IMR-90 (cell line): ENCODE measurements at places on chromosomes 5 and 9. TPM values are rescaled to one million over a fixed set of nuclear protein-coding genes. Genes with fewer than 3 reads are reported as not detected.

MYO10 gene
- 93.0 and 115 TPM in 2 replicates for total RNA-seq

GRCh38 chr5:173984218-173984617 lies 4.8 kb upstream of the C5orf47 start:
- peak; percentile 28 for DNase-seq
- no peak overlapping the region for H3K27ac ChIP-seq
- no peaks in the 10 kb centered on the region for H3K4me1 ChIP-seq
- no peaks in the 10 kb centered on the region for H3K36me3 ChIP-seq

- H3K36me3 ChIP-seq, result no peaks in the 10 kb centered on the region
- H3K4me3 ChIP-seq, result no peak overlapping the region
- no peak overlapping the region for H3K27ac ChIP-seq
- H3K4me1 ChIP-seq, result no peaks in the 10 kb centered on the region
These were observed 294.8 kb downstream of the ASTN2 start for GRCh38 chr9:117120061-117120460.

DNA sequence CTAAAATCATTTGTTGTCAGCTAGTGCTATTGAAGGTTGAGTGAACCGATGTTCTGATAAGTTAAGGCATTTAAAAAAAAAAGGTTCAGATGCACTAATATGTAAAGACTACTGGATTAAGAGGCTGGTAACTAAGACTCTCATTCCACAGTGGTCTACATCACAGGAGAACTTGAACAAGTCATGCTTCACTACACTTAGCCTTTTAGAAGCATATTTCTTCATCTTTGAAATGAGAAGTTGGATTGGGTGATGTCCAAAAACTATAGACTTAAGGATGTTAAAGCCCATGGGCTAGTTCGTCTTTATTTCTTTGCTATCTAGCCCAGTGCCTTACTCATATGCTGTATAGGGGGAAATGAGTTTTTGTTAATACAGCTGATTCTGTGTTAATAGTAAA lies 107.2 kb downstream of the NDUFS4 start:
- H3K4me3 ChIP-seq, result no peak overlapping the region
- no peaks in the 10 kb centered on the region for H3K27me3 ChIP-seq
- no peaks in the 10 kb centered on the region for H3K36me3 ChIP-seq
- H3K27ac ChIP-seq, result no peak overlapping the region
- H3K4me1 ChIP-seq, result no peaks in the 10 kb centered on the region

GMCL2 gene
- total RNA-seq, result not detected in 2 replicates

FSTL4 gene
- 0.18 TPM in 1 of 2 replicates, not detected in the other for total RNA-seq

- peaks cover 4% of the 10 kb centered on the region; the same call in 1 of the 2 replicates for H3K4me1 ChIP-seq
- H3K4me3 ChIP-seq, result no peak overlapping the region
- no peaks in the 10 kb centered on the region for H3K36me3 ChIP-seq
- H3K27me3 ChIP-seq, result no peaks in the 10 kb centered on the region
- H3K27ac ChIP-seq, result no peak overlapping the region
- DNase-seq, result no peak
These were observed 250.1 kb downstream of the GAS1 start for GRCh38 chr9:86697213-86697612.

DNA sequence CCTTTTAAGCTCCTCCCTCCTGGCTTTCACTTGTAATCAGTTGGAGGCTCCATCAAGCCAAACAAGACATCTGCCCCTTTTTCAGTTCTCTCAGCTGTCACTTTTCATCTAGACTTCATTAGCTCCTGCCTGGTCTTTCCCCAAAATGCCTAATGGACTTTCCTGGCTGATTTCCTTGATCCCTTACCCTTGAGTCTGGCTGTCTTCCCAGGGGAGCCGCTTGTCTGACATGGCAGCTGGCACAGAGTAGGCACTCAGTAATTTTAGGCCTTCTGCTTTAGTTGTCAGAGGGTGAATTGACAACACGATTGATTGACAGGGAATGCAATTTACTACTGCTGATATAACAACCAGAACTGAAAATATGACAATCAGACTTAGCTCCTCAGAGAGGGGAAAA lies 2.1 kb downstream of the C9orf153 start:
- no peaks in the 10 kb centered on the region for H3K4me1 ChIP-seq
- no peaks in the 10 kb centered on the region for H3K27me3 ChIP-seq
- no peak overlapping the region for H3K4me3 ChIP-seq
- H3K36me3 ChIP-seq, result peaks cover 2% of the 10 kb centered on the region

HTR1A gene
- not detected in 2 replicates for total RNA-seq

DNA sequence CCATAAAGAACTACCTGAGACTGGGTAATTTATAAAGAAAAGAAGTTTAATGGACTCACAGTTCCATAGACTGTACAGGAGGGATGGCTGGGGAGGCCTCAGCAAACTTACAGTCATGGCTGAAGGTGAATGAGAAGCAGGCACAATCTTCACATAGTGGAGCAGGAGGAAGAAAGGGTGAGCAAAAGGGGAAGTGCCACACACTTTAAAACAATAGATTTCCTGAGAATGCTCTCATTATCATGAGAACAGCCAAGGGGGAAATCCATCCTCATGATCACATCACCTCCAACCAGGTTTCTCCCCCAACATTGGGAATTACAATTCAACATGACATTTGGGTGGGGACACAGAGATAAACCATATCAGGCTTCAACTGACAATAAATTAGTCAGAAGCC lies 664.9 kb downstream of the TAF11L14 start:
- H3K27me3 ChIP-seq, result no peaks in the 10 kb centered on the region
- no peak overlapping the region for H3K27ac ChIP-seq
- H3K4me1 ChIP-seq, result no peaks in the 10 kb centered on the region
- no peaks in the 10 kb centered on the region for H3K36me3 ChIP-seq

- no peak overlapping the region for H3K27ac ChIP-seq
- no peak for DNase-seq
- no peaks in the 10 kb centered on the region for H3K36me3 ChIP-seq
- H3K4me3 ChIP-seq, result no peak overlapping the region
- no peaks in the 10 kb centered on the region for H3K4me1 ChIP-seq
These were observed 49.0 kb upstream of the LMX1B start for GRCh38 chr9:126564716-126565115.

- no peaks in the 10 kb centered on the region for H3K4me1 ChIP-seq
- H3K4me3 ChIP-seq, result no peak overlapping the region
- no peak overlapping the region for H3K27ac ChIP-seq
These were observed 97.9 kb downstream of the SV2C start for GRCh38 chr5:76180814-76181805.

- DNase-seq, result no peak
- H3K27ac ChIP-seq, result no peak overlapping the region
- H3K27me3 ChIP-seq, result no peaks in the 10 kb centered on the region; the same call in 1 of the 2 replicates
- H3K4me1 ChIP-seq, result 0 out of 2 replicates have a peak, but pooled peaks cover 1% of the 10 kb centered on the region
These were observed 118.6 kb downstream of the BASP1 start for GRCh38 chr5:17336054-17336453.

DNA sequence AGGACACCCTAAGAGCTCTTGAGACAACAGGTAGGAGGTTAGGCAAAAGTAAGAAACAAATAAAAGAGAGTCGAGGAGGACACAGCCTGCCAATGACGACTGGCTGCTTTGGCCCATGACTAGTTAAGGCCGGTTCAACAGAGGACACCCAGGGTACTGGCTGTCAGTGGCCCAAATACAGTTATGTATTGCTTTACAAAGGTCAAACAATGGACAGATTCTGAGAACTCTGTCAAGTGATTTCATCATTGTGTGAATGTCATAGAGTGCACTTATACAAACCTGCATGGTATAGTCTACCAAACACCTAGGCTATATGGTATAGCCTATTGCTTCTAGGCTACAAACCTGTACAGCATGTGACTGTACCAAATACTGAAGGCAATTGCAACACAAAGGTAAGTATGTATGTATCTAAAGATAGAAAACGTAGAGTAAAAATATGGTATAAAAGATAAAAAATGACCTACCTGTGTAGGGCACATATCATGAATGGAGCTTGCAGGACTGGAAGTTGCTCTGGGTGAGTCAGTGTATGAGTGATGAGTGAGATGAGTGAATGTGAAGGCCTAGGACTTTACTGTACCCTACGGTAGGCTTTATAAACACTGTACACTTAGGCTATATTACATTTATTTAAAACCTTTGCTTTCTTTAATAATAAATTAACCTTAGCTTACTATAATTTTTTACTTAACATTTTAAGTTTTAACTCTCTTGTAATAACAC lies 6.5 kb upstream of the FAM81B start:
- no peak overlapping the region for H3K27ac ChIP-seq
- H3K27me3 ChIP-seq, result no peaks in the 10 kb centered on the region; the same call in 1 of the 2 replicates
- H3K4me1 ChIP-seq, result no peaks in the 10 kb centered on the region
- no peak for DNase-seq

DNA sequence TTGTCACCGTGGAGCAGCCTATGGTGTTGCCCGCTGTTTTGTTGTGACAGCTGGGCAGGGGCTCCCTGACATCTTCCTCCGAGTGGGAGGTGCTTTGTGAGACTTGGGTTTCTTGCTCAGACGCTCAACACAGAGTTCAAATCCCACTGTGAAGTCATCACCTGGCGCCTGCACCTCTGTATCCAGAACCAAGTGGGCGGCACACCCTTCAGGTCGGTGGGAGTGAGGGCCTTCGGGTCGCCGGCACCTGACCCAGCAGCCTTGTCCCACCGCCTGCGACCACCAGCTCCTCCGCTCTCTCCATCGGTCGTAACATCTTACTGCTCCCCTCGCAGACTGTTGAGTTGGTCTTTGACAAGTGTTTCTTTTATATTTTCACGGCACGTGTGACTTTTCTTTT lies 37.6 kb upstream of the EXOC3 start:
- H3K27ac ChIP-seq, result peak overlapping the region; percentile 58
- H3K4me1 ChIP-seq, result peaks cover 24% of the 10 kb centered on the region
- H3K4me3 ChIP-seq, result no peak overlapping the region
- H3K36me3 ChIP-seq, result peaks cover 22% of the 10 kb centered on the region
- no peak for DNase-seq

HNRNPK gene
- total RNA-seq, result 422 and 601 TPM in 2 replicates

GRCh38 chr5:95763941-95764340 lies 32.8 kb downstream of the RHOBTB3 start:
- peaks cover 28% of the 10 kb centered on the region for H3K36me3 ChIP-seq
- peak overlapping the region; percentile 13; the same call in 1 of the 2 replicates for H3K27ac ChIP-seq
- peaks cover 19% of the 10 kb centered on the region for H3K4me1 ChIP-seq
- H3K27me3 ChIP-seq, result no peaks in the 10 kb centered on the region

DNA sequence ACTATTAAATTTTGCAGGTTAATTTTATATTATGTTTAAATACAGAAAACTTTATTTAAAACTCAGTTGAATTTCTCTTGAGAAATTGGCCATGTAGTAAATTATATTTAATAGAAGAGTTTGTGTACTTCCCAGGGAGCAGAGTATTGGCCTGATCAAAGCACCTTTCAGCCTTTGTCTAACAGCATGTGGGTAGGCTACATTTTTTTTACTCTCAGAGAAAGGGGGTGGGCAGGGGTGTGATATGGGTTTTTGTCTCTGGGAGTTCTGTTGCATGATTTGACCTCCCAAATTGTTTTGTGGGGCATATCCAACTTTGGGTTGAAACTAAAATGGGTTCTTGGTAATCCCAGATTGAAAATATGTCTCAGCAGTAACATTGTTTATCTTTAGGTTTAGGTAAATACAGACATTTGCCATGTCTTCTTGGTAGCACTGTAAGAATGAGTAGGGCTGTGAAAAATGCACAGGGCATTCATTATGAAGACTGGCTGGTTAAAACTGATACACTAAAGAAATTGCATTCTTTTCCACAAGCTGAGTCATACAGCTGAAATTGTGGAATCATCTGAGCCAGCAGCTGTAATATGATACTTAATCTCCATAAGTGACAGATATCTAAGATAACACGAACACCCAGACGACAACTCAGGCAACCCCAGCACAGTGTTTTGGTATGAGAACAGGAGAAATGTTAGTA lies 75.4 kb upstream of the CDKN2B start:
- H3K27me3 ChIP-seq, result no peaks in the 10 kb centered on the region
- DNase-seq, result peak; percentile 97
- H3K4me1 ChIP-seq, result peaks cover 8% of the 10 kb centered on the region
- H3K36me3 ChIP-seq, result no peaks in the 10 kb centered on the region

PCDHA1 gene
- under 0.01 TPM in 1 of 2 replicates, not detected in the other for total RNA-seq

DNA sequence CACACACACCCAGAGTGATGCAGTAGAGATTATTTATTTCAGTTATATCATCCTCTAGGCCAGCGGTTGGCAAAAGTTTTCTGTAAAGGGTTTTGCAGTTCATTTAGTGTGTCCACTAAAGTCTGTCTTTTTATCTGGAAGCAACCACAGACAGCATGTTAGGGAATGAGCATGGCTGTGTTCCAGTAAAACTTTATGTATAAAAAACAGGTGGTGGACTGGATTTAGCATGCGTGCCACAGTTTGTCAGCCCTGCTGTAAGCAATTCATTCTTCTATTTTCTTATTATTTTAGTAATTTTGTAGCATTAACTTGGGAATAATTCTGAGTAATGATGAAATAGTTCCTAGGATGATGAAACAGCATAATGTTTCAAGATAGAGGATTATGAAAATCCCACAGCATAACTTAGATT lies 51.7 kb downstream of the CCNH start:
- no peaks in the 10 kb centered on the region for H3K27me3 ChIP-seq
- H3K4me3 ChIP-seq, result no peak overlapping the region
- H3K36me3 ChIP-seq, result peaks cover 4% of the 10 kb centered on the region; the same call in 1 of the 2 replicates
- peaks cover 1% of the 10 kb centered on the region; the same call in 1 of the 2 replicates for H3K4me1 ChIP-seq
- H3K27ac ChIP-seq, result peak overlapping the region; percentile 67; the same call in 1 of the 2 replicates

GRCh38 chr5:160685695-160686094 lies 166.3 kb downstream of the ATP10B start:
- H3K27ac ChIP-seq, result no peak overlapping the region
- H3K27me3 ChIP-seq, result no peaks in the 10 kb centered on the region
- DNase-seq, result no peak
- H3K4me1 ChIP-seq, result no peaks in the 10 kb centered on the region

PRELID2 gene
- total RNA-seq, result 8.6 and 13.9 TPM in 2 replicates

TMOD1 gene
- 0.18 and 0.28 TPM in 2 replicates for total RNA-seq

SLC25A2 gene
- 0.28 TPM in 1 of 2 replicates, not detected in the other for total RNA-seq

CKMT2 gene
- 0.28 and 0.36 TPM in 2 replicates for total RNA-seq

PLPPR1 gene
- not detected in 2 replicates for total RNA-seq
